ENCODE measurements at places on chromosomes 2 and 18. TPM values are rescaled to one million over a fixed set of nuclear protein-coding genes. Genes with fewer than 3 reads are reported as not detected.

CNTNAP5 gene
- not detected for total RNA-seq

GALNT3 gene
- 5.0 TPM for total RNA-seq

GRCh38 chr18:45658756-45659155 is 43.5 kb downstream of the SLC14A2 start:
- DNase-seq = no peak

CNOT11 gene
- 56.4 TPM for total RNA-seq

COBLL1 gene
- 0.04 TPM for total RNA-seq

AMER3 gene
- not detected for total RNA-seq

IGFBP2 gene
- 11.6 TPM for total RNA-seq

BUB1 gene
- 94.7 TPM for total RNA-seq

GREB1 gene
- total RNA-seq = 0.91 TPM

GRCh38 chr2:45888167-45888566 is 236.7 kb downstream of the PRKCE start:
- no peak for DNase-seq

DNA sequence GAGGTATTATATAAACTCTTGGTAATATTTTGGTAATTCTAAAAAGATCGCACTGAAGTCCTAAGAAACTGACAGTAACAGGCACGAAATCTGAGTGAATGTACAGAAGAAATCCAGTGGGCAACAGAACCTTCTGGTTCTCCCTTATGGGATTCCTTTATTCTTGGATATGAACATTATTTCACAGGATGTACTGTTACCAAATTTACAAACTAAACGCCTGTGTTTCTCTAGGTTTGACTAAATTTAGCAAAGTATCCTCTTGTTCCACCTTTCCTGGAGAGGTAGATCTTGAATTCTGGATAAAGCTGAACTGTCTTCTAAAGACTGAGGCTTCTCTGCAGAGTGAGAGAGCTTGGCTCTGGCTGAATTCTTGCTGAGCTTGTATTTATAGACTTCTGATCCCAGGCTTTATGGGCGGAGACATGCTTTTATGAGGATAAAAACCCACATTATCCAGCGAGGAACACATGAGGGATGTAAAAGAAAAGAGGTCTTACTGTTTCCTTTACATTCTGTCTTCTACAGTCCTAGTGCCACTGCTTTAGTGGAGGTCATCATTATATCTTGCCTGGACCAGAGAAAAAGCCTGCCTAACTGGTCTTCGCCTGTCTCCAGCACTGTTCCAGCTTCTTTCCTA is 220.8 kb downstream of the CDH2 start:
- DNase-seq = no peak
